ENCODE measurements at places on chromosomes 1 and 21.

- no peak for DNase-seq
These were observed 25.5 kb upstream of the CCSAP start for GRCh38 chr1:229368347-229368746.

DNA sequence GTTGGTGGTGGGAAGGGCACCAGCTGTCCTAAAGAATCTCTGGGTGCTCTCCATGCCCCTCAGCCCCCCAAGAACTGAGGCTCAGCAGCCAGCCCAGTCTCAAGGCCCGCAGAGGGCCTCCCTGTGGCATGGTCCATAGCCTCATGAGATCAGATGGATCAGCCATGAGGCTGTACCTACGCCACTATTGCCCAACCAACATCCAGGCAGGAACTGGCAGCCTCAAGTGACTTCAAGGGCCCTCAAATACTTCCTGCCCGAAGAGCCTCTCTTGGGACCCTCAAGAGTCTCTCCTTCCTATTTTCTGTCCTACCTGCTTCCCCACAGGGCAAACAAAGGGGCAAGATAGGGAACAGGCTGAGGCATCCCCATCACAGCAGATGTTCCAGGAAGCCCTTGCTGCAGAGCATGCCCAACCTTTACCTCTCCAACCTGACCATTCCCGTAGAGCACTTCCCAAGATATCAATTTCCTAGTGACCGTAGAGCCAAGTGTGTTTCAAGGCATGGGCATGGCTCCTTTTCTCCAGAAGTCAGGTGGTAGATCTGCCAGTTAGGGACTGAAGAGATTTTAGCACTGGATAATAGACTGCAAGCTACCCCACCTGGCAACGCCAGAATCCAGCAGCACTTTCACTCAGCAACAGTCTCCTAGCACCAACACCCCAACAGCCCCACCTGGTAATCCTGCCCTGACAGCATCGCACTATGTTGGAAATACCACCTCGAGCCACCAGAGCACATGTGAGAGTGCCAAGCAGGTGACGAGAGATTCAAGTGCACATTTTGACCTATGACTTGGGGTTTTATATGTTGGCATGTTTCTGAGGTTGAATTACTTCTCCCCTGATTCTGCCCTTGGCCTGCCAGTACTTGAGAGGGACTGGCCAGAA, 13.7 kb upstream of the MFSD2A start:
- no peak for DNase-seq

DNA sequence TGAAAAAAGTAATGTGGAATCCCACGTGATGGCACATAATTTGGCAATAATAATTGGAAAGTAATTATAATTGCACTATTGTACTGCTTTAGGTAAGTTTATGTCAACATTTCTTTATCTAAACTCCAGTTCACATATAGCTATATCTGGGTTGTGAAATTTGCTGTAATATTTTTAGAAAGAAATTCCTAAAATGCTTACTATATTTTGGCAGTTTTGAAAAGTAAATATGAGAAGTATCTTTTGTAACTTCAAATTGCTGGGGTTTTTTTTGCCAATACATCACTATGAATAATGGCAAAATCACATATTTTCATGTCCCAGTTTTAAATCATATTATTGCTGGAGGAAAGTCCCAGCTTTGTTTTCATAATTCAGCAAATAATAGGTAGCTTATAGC, 197.5 kb downstream of the PDE4B start:
- no peak for DNase-seq

GRCh38 chr1:56508523-56508983, 70.8 kb downstream of the PLPP3 start:
- DNase-seq: no peak

DNA sequence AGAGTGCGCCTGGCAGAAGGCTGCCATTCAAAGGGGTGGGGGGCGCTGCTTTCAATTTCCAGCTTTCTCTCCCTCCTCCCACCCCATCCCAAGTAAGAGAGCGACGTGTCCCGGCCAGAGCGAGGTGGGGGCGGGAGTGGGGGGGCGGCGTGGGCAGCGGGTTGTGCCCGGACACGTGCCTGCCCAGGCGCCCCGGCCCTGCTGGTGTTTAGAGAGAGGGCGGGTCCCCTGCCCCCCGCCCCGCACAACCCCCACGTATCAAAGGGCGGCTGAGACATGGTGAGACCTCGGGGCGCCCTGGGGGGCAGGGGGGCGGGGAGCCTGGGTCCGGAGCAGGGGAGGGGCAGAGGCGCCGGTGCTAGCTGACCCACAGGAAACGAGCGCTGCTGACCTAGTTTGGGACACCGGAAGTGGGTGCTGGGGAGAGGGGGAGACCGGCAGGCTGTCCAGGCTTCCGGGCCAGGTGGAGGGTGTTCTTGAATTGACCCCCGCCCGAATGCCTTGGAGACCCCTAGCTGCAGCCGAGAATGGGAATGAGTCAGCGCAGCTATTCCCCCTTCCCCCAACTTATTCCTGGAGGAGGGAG, 1.3 kb downstream of the ZBTB7B start:
- DNase-seq: no peak

DNA sequence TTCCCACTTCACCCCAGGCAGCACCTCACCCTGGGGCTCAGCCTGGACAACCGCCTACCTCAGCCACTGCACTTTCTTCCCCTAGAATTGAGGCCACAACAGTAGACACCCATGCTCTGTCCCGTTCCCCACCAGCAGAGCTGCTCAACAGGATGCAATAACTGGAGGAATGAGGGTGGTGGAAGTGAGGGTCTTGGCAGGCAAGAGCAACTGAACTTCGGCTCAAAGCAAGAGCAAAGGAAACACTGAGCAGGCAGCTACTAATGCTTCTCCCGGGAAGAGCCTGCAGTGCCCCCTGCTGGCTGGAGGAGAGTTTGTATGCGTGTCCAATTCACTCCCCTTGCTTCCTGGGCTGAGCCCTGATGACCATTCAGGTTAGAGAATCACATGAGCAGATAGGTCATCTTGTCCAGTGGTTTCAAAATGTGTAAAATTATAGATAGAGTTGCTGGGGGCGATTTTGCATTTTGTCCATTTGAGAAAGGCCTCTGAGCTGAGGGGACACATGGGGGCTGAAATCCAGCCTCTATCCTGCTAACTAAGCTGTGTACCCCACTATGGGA, 13.9 kb downstream of the NT5C1A start:
- DNase-seq: no peak

- no peak for DNase-seq
These were observed 229.3 kb downstream of the USH2A start for GRCh38 chr1:216193839-216194443.

DNA sequence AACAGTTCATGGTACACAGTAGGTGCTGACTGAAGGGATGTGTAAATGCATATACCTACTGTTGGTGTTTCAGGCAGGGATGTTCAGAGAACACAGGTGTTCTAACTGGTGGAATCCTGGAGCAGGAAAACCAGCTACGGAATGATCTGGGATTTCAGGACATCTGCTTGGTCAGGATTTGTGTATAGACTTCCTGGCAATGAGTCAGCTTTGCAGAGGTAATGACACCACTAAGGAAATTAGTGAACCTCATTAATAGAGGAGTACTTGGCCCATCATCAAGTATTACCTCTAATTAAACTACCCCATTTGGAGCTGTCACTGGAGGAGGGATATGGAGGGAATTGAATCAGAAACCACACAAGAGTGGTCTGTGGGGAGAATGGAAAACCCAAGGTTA, 7.3 kb downstream of the MRPL37 start:
- no peak for DNase-seq

DNA sequence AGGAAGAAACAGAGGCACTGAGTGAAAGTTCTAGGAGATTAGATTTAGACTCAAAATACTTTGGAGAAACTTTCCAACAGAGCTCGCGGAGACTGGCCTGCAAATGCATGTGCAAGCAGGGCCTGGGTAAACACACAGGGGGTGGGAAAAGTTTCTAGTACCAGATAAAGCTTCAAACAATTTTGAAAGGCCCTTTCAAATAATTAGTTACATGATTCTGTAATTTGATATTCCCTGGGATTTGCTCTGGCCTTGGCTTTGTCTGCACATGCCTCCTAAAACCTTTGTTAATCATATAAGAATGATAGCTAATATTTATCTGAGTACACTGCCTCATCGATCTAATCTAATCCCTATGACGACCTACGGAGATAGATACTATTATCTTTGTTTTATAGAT, 31.3 kb downstream of the VTCN1 start:
- DNase-seq: no peak
